ENCODE measurements at places on chromosomes 1 and 21.

DNA sequence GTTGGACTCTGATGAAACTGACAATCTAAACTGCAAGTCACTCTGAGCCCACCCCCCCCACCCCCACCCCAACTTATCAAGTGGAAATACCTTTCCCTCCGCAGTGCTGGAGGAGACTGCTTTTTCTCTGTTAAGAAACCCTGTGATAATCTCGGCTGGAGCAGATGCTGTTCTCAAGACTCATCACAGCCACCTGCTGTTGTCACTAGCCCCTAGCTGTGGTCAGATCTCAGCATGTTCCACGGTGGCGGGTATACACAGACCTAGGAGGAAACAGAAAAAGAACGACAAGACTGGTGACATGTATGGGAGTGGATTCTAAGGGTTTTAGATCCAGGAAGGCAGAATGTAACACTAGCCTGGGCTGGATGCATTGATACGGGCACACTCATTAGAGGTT, 2.3 kb downstream of the ACTL8 start:
- DNase-seq, result no peak

GRCh38 chr1:204418174-204419063, 6.8 kb upstream of the PPP1R15B start:
- DNase-seq, result no peak

- DNase-seq, result no peak
These were observed 150.3 kb upstream of the IRF2BP2 start for GRCh38 chr1:234760303-234760723.

DNA sequence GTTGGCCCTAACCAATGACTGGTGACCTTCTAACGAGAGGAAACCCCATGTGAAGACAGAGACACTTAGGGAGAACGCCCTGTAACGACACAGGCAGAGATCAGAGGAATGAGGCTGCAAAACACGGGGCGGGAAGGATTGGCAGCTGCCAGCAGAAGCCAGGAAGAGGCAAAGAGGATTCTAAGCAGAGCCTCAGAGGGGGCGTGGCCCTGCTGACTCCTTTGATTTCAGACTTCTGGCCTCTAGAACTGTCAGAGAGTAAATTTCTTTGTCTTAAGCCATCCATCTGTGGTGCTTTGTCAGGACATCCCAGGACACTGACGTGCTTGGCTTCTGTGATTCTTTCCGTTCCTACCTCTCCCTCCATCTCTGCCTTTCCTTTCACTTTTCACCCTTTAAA, 79.3 kb downstream of the SH3BGR start:
- no peak for DNase-seq

GRCh38 chr1:238489006-238489405, 598.3 kb upstream of the ZP4 start:
- no peak for DNase-seq

DNA sequence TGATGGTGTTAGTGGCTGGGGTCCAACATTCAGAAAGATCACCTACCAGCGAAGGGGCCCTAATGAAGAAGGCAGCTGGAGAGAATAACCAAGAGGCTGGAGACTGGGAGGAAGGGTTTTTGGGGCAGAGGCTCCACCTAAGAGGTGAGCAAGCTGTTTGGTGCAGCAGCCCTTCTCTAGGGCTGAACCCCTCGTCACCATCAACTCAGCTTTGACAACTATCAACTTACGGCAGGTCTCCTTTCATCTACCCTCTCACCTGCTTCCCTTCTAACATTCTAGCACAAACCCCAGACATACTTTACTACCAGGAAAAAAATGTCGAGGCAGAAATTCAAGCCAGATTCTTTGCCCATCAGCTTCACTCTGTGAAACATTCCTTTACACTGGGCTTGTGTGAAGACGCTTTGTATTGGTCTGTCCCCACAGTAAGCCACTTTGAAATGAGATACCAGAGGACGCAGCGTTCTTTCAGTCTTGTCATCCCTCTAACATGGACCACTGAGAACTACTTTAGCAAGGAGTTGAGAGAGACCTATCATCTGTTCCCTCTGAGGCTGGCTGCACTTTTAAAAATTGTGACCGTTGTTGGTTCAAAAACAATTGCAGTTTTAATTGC, 84.6 kb downstream of the RAVER2 start:
- DNase-seq, result no peak

DNA sequence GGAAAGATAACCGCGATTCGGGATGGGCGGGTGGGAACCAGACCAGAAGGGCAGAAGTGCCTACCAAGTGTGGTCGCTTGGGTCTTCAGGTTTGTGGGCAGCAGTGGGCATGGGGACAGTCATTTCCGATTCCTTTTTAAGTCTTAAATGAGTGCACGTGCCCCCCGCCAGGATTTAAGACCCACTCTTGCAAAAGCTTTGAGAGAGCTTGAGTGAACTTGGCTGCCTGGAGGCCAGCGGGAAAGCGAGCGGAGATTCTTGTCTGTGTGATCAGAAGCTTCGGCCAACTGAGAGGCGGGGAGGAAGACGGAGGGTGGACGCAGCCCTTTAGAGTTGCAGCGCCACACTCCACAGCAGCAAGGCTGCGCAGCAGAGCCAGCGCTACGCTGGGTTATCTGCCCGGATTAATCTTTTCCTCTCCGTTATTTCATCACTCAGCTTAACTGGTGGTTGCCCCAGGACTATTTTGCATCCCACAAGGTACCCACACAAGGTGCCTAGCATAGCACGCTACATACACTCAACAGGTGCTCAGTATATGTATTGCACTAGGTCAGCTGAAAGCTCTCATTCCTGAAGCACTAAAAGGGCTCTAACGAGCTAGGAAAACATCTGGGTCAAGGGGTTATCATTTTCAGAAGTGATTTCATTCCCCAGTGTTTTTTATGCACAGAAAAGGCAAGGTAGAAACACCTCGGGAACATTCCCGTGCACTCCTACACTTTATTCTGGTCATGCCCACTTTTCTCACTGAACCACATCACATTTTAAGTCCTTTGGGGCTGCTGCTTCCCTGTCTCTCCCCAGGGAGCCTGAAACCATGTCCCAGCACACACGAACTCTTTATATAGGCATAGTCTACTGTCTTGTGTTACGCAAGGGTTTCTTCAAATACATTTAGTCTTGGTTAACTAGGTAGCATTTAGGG, 1.5 kb upstream of the BATF3 start:
- DNase-seq, result no peak

GRCh38 chr21:44505673-44506278, 34.2 kb downstream of the KRTAP10-1 start:
- DNase-seq, result no peak

DNA sequence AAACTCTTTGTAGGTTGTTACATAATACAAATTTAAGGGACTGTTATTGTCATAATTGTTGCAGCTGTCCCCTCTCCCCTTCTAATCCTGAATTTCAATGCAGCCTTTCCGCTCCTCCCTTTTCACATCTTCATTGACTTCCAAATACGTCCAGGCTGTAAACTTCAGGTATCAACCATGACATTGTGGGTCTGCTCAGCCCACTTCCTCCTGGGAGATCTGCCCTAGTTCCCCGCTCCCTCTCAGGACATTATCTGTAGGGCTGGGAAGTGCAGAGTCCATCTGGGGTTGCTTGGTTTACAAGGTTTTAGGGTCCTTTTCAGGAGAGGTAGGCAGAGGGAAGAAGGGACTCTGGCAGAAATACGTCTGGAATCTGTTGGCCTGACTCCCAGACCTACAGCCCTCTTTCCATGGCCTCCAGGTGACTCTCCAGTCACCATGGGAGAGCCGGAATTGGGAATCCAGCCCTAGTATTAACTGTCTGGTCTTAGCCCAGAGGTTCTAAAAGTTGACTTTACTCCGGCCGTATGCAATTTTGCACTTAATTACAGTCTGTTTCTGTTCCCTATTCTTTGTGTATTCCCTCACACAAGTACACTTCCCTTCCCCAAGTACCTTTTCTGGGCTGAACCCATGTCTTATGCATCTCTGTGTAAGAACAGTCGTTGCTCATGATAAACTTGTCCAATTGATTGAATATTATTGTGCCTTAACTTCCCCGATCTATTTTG, 4.7 kb upstream of the DENND2D start:
- DNase-seq, result no peak

- no peak for DNase-seq
These were observed 573.1 kb downstream of the USP25 start for GRCh38 chr21:16302851-16303282.

DNA sequence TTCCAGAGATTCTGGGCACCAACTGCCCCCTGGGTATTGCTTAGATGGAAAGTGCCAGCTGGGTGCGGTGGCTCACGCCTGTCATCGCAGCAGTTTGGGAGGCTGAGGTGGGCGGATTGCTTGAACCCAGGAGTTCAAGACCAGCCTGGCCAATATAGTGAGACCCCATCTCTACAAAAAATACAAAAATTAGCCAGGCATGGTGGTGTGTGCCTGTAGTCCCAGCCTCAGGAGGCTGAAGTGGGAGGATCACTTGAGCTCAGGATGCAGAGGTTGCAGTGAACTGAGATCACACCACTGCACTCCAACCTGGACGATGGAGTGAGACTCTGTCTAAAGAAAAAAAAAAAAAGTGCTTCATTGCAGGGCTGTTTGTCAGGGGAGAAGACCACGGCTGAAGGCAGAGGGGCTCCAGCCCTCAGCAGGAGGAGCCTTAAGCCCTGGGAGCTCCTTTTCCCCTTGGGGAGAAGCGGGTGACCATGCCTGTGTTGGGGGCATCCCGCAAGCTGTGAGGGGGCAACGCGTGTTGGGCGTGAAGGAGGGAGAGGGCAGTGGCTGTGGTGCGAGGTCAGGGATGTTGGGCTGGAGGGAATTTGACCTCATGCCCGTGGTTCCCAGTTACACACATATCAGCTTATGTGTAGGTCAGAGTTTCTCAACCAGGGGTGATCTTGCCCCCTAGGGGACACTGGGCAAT, 131.5 kb upstream of the VAMP3 start:
- DNase-seq, result no peak

DNA sequence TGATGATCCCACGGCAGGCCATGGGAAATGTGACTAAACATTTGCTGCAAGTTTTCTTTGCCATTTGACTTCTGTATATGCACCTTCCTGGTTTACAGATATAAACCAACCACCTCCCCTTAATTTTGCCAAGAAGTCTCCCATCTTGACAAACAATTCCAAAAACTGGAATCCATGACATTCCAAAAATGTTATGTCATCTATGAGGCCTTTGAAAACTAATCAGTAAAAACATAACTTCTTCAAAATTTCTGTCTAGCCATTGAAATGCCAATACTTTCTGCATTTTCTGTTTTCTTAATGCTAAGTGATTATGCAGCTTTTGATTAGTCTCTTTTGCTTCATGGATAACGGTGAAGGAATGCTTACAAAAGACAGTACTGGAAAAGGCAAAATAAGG, 84.1 kb downstream of the LYST start:
- no peak for DNase-seq

DNA sequence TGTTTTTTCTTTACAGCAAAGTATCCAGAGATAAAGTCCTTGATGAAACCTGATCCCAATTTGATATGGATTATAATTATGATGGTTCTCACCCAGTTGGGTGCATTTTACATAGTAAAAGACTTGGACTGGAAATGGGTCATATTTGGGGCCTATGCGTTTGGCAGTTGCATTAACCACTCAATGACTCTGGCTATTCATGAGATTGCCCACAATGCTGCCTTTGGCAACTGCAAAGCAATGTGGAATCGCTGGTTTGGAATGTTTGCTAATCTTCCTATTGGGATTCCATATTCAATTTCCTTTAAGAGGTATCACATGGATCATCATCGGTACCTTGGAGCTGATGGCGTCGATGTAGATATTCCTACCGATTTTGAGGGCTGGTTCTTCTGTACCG, 6.5 kb downstream of the DEGS1 start:
- no peak for DNase-seq

DNA sequence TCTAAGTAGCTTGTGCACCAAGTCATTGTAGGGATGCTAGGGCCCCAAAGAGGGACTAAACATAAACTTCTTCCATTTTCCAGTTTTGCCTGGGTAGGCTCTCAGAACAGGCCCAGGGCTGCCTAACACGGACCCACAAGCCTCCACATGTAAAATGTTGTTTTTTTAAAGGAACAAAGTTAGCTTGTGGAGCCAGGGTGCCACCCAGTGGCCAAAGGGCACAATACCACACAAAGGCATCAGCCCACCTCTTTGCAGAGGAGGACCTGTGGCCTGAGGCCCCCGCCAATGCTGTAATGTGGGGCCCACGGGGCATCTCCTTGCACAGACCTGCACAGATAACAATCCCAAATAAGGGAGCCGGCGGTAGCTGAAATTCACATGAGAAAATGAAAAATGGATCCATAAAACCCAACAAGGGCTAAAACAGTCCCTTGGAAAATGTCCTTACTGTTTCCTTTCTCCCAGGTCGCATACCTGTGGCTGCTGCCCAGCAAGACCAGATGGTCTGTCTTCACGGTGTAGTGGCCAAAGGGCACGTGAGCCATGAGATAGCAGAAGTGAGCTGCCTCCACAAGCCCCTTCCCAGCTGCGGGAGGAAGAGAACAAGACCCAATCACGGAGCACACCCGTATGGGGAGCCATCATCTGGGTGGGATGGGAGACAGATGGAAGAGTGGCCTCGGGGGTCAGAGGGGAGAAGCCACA, 23.8 kb downstream of the SEC16B start:
- no peak for DNase-seq

DNA sequence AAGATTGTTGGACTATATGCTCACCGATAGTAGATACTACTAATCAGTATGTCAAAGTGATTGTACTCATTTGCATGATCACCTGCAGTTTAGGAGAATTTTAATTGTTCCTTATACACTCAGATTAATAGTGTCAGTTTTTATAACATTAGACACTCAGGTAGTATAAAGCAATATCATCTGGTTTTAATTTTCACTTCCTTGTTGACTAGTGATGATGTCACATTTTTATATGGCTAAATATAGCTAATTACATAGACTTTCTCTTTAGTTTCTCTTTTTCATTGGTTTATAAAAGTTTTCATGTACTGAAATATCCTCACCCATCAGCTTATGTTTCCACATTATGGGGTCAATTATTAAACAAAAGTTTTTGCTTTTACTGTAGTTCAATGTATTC, 1332.4 kb upstream of the ADGRL2 start:
- DNase-seq, result no peak

DNA sequence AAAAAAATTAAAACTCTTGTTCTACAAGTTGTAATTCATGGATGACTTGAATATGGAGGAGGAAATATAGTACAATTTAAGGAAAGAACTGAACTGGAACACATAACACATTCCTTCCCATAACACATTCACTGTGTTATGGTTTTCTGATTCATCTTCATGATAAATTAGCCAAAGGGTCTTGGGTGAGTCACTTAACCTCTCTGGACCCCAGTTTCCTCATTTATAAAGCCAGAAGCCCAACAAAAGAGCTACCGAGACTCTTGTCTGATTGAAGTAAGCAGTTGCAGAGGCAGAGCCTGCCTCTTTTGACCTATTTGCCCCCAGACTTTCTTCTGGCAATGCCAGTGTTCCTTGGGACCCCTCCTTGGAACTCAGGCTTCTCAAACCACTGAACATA, 161.9 kb upstream of the KCTD3 start:
- no peak for DNase-seq

DNA sequence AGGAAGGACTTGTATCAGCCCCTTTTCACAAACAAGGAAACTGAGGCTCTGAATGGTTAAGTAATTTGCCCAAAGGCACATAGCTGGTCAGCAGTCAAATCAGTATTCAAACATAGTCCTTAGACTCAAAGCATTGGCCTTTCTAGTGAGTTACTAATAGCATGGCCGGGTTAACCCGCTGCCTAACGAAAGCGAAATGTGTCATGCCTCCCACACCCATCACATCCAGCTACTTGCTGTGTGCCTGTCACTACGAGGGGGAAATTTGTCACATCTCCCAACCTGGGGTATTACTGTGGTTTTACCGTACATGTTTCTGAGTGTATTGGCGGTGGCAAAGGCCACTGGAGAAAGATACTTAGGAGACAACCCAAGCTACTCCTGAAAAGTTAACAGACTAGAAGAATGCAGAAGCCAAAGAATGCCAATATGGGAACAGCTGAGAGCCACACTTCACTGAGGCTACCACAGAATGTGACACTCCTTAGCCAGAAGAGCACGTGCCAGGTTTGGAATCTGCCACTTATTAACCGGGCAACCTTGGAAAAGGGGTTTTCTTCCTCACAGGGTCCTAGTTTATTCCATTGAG, 363.5 kb downstream of the KCNH1 start:
- DNase-seq, result no peak
